ENCODE measurements at places on chromosomes 2 and 18. TPM values are rescaled to one million over a fixed set of nuclear protein-coding genes. Genes with fewer than 3 reads are reported as not detected.

Gene TNS1
- 8.2 TPM for total RNA-seq

Gene OST4
- total RNA-seq = 554 TPM

Gene TRIM43
- not detected for total RNA-seq

Gene NMUR1
- total RNA-seq = not detected

Gene SRD5A2
- not detected for total RNA-seq

Gene EFR3B
- total RNA-seq = 16.8 TPM

Gene ZNF396
- 0.69 TPM for total RNA-seq

Gene RBKS
- 7.0 TPM for total RNA-seq

Gene GAL3ST2
- 0.28 TPM for total RNA-seq

Gene MEP1B
- 0.27 TPM for total RNA-seq

Gene OR6B2
- not detected for total RNA-seq

Gene COL3A1
- 0.27 TPM for total RNA-seq

Gene ANKRD30BL
- total RNA-seq = not detected

Gene POTEJ
- not detected for total RNA-seq

Gene SERPINB12
- total RNA-seq = not detected

Gene ZNF407
- 2.6 TPM for total RNA-seq

Gene LTBP1
- 15.2 TPM for total RNA-seq

Gene FAM161A
- total RNA-seq = 8.4 TPM

Gene HNMT
- total RNA-seq = 0.68 TPM

Gene ATP6V1C2
- total RNA-seq = 1.2 TPM

Gene RAX
- total RNA-seq = not detected

Gene AQP12B
- not detected for total RNA-seq

Gene EVX2
- not detected for total RNA-seq

Gene TMEFF2
- 0.15 TPM for total RNA-seq
